ENCODE measurements at places on chromosomes 1 and 21.

DNA sequence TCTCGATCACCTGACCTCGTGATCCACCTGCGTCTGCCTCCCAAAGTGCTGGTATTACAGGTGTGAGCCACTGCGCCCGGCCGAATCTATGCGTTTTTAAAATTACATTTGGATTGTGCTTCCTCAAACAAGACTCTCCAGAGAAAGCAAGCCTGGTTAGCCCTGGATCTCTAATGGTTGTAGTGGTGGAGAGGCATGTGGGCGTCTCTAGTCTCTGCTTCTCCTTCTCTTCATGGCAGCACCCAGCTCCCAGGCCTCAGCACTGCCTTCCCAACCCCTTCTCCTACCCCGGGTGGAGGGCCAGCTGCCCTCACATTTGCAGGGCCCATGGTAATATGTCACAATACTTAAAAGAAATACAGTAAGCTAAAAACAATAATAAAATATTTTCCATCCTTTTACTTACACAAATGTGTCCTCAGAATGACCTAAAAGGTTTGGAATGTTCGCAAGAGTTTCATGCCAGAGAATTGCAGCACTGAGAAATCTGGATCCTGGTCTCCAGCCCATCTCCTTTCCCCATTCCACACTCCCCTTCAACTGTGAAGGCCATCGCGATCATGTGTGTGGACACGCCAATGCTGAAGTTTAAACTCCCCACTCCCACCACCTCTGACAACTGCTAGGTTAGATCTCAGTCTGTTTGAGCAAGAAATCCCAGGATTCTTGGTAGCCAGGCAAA lies 7.0 kb downstream of the OR14I1 start:
- DNase-seq: peak; percentile 54

GRCh38 chr1:46903481-46903880 lies 37.8 kb downstream of the CYP4A11 start:
- no peak for DNase-seq

DNA sequence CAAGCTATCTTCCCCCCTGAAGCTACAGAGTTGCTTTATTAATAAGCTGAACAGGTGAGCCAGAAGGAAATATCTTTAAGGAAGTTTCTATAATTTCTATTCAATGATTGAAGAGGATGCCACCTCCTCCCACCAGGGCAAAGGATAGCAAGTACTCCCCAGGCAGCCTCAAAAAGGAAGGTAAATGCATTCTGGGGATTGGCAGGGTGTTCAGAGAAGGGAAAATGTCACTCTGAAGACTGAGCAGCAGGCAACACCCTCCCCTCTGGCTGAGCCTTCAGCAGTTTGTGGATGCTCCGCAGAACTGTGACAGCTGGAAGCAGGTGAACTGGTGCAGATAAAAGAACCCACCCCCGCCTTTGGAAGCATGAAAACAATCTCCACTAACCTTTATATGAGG lies 140.8 kb downstream of the BRINP2 start:
- no peak for DNase-seq

GRCh38 chr21:41989698-41990097 lies 20.5 kb downstream of the ZBTB21 start:
- no peak for DNase-seq

- DNase-seq: peak; percentile 69
These were observed 351.3 kb upstream of the SGIP1 start for GRCh38 chr1:66182551-66183178.

DNA sequence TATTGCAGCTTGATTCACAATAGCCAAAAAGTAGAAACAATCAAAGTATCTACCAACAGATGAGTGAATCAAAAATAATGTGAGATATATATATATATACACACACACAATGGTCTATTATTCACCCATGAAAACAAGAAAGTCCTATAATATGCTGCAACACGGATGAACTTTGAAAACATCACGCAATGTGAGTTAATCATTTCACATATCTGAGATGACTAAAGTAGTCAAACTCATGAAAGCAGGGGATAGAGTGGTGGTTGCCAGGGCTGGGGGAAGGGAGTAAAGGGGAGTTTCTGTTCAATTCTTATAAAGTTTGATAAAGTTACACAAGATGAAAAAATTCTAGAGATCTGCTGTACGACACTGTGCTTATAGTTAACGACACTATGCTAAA lies 1234.8 kb downstream of the MRPL39 start:
- no peak for DNase-seq

DNA sequence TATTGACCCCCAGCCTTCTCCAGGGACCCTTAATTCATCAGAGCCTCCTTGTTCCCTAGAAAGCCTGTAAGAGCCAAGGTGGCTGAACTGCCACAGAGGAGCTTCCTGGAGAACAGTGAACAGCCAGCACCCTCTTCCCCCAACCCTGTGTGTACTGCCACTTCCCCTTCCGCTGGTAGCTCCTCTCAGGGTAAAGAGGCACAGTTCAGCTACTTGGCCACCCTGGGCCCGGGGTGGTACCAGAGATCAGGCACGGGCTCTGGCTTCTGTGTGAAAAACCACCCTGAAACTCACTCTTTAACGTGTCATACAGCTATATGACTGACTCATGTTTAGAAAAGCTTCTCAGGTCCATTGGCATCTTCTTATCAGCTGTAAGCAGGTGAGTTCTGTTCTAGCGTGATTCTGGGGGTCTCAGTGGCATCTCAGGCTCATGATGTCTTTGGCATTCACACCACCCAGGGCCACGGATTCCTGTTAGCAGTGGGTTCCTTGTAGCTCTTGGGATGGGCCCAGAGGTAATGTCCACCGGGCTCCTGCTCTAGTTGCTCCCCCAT lies 22.4 kb downstream of the ARMH1 start:
- DNase-seq: no peak

- DNase-seq: no peak
These were observed 86.4 kb downstream of the PGM1 start for GRCh38 chr1:63679589-63679988.

GRCh38 chr1:3674100-3675094 lies 22.1 kb downstream of the TP73 start:
- DNase-seq: peak; percentile 63

- peak; percentile 45 for DNase-seq
These were observed 1.3 kb downstream of the FNBP1L start for GRCh38 chr1:93448983-93449804.

DNA sequence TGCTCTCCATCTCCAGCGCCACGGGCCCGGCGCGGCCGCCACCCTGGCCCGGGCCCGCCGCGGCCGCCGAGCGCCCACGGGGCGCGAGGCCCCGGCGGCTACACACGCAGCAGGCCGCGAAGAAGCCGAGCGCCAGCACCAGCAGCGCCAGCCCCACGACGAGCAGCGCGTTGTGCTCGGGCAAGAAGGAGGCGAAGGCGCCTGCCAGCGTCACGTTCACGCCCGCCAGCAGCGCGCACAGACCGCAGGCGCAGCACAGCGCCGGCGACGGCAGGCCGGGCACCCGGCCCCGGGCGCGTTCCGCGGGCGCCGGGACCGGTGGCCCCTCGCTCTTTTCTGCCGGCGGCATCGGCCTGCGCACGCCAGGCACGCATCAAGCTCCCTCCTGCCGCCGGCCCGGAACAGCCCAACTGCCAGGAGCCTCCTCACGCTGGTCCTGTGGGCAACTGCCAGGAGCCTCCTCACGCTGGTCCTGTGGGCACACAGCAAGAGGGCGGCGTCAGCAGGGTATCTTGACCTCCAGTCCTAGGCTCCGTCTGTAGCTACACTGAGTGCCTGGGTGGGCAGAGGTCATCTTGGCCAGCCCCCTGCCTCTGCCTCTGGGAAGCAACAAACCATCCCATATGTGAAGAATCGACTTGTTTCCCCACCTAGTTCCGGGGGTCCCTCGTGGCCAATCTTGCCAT lies 18.1 kb downstream of the KNCN start:
- DNase-seq: peak; percentile 75

DNA sequence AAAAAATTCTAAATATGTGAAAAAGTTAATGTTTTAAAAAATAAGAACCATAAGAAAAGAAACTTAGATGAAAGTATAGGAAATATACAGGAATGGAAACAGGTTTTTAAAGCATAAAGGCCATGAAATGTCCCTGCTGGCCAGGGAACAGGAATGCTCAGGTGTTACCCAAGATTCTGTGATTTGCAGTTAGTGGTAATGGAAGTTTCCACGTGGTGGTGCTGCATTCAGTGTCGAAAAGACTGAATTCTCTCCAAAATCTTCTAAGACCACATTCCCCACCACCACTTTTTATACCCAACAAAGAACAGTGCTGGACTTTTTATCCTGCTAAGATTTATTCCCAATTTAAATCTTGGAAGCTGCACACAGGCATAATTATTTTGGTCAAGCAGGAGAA lies 126.2 kb downstream of the PRRX1 start:
- no peak for DNase-seq

DNA sequence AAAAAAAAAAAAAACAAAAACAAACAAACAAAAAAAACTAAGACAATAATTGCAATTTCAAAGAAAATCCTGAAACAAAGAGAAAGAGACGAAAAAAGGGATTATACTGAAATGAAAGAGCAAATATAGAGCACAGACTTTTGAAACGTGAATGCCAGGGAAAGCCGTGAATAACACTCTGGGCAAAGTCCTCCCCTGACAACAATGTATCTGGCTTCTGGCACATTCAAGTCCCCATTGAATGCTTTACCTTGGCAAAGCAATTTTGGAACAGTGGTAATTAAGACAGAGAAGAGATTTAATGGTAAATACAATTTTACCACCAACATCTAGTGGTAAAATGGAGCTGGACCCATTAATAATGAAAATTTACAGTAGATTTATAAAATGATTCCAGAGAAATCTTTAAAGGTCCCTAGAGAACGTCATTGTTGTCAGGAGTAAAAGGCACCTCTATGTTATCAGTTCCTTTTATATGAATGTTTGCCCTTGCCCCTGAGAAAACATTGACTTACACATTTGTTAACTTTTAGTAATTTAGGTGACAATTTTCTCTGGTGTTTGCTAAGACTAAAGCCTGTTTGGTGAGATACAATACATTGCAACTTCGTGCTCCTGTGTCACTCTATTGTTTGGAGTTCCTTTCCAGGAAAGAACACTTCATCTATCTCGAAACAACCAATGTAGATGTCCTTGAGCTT lies 89.7 kb downstream of the GREM2 start:
- DNase-seq: no peak

GRCh38 chr21:41520560-41521442 lies 12.8 kb upstream of the TMPRSS2 start:
- no peak for DNase-seq

GRCh38 chr1:55217226-55217986 lies 2.2 kb upstream of the USP24 start:
- DNase-seq: no peak

DNA sequence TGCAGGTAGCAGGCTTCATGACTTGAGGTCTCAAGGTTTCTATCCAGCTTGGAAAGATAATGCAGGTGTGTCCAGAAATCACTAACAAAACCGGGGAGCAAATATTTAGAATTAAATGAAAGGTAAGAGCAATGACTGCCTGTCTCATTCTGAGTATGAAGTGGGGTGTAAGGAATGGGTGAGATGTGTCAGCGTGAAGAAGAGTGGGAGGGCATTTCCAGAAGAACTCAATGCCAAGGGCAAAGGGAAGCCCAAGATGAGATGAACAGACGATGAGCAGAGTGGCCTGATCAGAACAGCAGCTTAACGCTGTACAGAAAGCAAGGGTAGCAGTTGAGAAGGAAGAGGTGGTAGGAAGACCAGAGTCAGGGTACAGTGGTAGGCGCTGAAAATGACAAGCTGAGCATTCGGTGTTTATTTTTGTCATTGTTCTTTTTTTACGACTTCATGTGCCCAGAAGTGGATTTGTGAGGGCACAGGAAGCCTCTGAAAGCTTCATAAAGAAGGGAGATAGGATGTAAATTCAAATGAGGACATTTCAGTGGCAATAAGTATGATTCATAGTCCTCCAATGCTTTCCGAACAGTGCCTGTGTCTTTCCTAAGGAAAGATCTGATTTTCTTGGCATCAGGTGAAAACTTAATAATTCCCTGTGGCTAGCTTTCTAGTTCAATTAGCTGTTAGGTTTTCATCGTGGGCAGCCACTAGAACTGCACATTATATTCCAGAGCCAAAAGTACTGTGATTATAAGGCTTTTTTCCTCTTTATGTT lies 190.5 kb downstream of the APP start:
- DNase-seq: no peak

DNA sequence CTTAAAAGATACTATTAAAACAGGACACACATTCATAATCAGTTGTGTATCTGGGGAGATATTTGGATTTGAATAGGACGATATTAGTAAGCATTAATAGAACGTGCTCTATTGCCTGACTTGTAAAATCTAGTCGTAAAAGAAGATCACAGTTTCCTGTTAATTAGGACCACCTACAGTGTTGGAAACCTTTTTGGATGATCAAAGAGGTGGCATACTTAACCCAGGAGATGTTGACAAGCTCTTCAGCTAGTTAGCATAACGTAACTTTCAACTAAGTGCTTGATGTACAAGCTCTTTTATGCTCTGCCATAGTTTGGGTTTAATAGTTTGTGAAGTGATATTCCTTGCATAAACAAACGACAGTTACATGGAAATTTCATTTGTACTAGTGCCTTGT lies 293.3 kb upstream of the NR5A2 start:
- DNase-seq: no peak

- DNase-seq: no peak
These were observed 99.0 kb upstream of the HNRNPU start for GRCh38 chr1:244963231-244963826.

DNA sequence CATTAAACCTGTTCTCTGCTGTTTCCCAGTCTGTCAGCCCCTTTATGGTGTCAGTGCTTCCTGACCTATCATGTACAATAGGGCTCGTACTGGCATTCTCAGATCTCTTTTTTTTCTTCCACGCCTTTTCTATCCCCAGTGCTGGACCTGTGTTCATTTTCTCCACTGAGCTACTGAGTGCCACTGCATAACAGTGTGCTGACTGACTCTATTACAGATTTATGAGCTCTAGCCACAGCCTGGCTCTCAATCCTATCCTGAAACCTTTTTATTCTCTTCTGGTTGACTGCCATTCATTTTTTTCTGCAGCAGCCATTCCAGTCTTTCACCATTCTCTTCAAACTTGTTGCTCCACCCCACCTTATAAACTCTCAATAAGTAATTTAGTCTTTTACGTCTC lies 59.6 kb upstream of the MACF1 start:
- DNase-seq: no peak

DNA sequence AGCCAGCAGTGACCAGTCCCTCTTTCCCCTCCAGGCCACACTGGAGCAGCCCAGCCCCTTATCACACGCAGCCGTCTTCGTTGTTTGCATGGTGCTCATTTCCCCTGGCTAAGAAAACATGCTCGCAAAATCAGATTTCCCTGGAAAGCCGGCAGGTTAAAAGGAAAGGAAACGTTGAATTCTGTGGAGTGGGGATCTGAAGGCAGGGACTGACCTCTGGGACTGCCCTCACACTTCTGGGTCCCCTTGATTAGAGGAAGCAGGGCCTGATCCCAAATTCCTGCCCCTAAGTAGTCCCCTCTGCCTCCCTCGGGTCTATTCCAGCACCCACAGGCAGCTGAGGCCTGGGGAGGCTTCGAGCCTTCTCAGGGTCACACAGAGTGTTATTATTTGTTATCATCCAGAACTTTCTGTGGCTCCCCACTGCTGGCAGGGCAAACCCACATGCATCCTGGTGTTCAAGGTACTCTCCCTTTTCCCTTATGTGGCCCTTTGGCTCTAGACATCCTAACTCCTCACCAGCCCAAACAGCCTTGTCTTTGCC lies 125.2 kb upstream of the ZBTB40 start:
- DNase-seq: no peak

- no peak for DNase-seq
These were observed 61.8 kb upstream of the LAMC2 start for GRCh38 chr1:183124259-183124658.

All from AG20443 (cell line).